GM12878 (cell line): ENCODE measurements at places on chromosomes 13 and 19. TPM values are rescaled to one million over a fixed set of nuclear protein-coding genes. Genes with fewer than 3 reads are reported as not detected.

UBE2L5 gene
- polyA plus RNA-seq = 0.17 TPM in 1 of 2 replicates, not detected in the other

RHPN2 gene
- 2.6 and 3.3 TPM in 2 replicates for polyA plus RNA-seq

CEACAM4 gene
- polyA plus RNA-seq = not detected in 2 replicates

CCDC70 gene
- polyA plus RNA-seq = not detected in 2 replicates

PAF1 gene
- 39.3 and 46.1 TPM in 2 replicates for polyA plus RNA-seq

PSG1 gene
- not detected in 2 replicates for polyA plus RNA-seq

GRCh38 chr19:17762505-17763229, 11.4 kb downstream of the FCHO1 start:
- DNase-seq = no peak
- no peaks in the 10 kb centered on the region for H3K27me3 ChIP-seq
- no peak overlapping the region for H3K4me3 ChIP-seq
- no peak overlapping the region for H3K27ac ChIP-seq
- peaks cover 15% of the 10 kb centered on the region; the same call in 1 of the 2 replicates for H3K4me1 ChIP-seq

DNA sequence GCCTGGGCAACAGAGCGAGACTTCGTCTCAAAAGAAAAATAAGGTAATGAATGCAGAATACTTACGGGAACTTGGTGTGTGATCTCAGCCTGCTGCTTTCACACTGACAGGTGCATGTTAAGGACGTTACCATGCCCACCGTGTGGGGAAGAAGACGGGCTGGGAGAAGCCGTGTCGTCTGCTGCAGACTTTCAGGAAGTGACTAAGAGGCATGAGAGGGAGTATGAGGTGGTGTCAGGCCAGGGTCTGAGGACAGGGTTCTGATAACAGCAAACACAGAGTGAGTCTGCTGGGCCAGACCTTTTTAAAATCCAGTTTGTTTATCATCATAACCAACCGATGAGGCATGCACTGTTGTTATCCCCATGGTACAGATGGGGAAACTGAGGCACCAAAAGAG, 13.6 kb upstream of the GALP start:
- DNase-seq = no peak
- H3K36me3 ChIP-seq = peaks cover 2% of the 10 kb centered on the region; the same call in 1 of the 2 replicates
- H3K4me3 ChIP-seq = no peak overlapping the region
- no peaks in the 10 kb centered on the region for H3K4me1 ChIP-seq
- H3K27me3 ChIP-seq = no peaks in the 10 kb centered on the region
- no peak overlapping the region for H3K27ac ChIP-seq

DNA sequence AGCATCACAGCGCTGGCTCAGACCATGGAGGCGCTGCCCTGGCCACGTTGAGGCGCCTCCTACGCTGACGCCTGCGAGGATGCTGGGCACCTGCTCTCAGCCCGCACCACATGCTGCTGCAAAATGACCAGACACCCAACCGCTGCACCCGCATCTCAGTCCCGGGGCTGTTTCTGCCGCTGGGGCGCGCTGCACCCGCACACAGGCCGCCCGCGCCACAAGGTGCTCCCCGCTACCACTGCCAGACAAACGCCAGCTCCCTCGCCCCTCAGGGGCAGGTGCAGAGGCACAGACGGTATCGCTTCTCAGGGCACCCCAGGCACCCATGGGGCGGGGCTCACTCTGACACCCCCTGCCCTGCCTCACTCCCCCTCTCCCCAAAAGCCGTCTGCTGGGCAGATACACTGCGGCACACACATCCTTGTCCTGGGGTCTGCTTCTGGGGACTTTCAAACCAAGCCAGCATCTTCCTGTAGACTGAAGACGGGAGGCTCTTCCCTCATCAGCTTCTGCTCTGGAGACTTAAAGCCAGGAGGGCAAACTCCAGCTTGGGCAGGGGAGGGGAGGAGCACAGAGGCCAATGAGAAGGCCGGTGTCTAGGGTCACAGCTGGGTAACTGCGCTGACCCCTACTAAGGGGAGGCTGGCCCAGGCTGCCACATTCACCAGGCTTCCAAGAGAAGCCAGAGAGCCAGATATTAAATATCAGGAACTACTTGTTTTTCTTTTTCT, 16.3 kb downstream of the CHERP start:
- DNase-seq = no peak
- H3K27me3 ChIP-seq = no peaks in the 10 kb centered on the region
- no peaks in the 10 kb centered on the region for H3K4me1 ChIP-seq
- H3K4me3 ChIP-seq = no peak overlapping the region
- H3K27ac ChIP-seq = no peak overlapping the region

DNA sequence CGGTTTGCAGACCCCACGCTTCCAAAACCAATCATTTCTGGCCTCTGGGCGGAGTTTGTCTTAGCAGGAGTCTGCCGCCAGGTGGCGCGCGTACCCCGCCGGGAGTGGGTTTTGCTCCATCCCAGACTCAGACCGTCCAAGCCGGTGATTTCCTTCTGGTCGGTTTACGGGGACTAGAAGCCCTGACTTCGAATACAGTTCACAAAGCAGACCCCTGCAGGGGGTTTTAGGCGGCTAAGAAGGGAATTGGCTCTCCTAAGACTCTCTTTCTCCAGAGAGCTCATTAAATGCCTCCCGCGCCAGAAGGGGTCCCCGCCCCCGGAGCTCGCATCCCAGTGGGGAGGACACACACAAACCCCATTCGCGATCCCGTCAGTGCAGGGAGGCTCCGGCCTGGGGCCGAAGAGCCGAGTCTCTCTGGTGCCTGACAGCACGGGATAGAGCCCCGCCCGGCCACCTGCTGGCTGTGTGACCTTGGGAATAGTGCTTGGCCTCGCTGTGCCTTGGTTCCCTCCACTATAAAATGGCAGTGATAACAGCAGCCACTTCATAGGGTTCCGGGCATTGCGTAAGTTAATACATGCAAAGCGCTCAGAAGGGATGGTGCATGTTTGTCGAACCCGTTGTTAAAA, 8.6 kb upstream of the NUP62 start:
- H3K4me1 ChIP-seq = no peaks in the 10 kb centered on the region

GRCh38 chr19:3243819-3244700, 19.6 kb downstream of the CELF5 start:
- DNase-seq = no peak
- H3K4me1 ChIP-seq = no peaks in the 10 kb centered on the region
- no peak overlapping the region for H3K4me3 ChIP-seq
- H3K27ac ChIP-seq = no peak overlapping the region
- H3K36me3 ChIP-seq = no peaks in the 10 kb centered on the region

DNA sequence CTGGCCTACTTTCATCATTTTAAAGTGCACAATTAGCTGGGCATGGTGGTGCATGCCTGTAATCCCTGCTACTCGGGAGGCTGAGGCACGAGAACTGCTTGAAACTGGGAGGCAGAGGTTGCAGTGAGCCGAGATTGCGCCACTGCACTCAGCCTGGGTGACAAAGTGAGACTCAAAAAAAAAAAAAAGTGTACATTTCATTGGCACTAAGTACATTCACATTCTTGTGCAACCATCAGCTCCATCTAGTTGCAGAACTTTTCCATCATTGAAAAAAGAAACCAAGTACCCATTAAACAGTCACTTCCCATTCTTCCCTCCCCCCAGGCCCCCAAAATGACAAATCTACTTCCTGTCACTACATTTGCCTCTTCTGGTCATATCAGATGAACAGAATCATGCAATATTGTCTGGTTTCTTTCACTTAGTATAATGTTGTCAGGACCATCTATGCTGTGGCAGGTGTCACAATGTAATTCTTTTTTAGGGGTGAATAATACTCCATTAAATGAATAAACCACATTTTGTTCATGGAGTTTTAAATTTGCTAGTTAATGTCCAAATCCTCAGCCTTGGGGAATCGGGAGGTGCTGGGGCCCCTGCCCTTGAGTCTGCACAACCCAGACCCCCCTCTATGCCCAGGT, 7.4 kb upstream of the SIGLEC11 start:
- no peaks in the 10 kb centered on the region for H3K4me1 ChIP-seq
- H3K4me3 ChIP-seq = no peak overlapping the region
- H3K27me3 ChIP-seq = no peaks in the 10 kb centered on the region
- no peaks in the 10 kb centered on the region for H3K36me3 ChIP-seq
- no peak overlapping the region for H3K27ac ChIP-seq
- no peak for DNase-seq
